ENCODE measurements at places on chromosomes 1 and 21. TPM values are rescaled to one million over a fixed set of nuclear protein-coding genes. Genes with fewer than 3 reads are reported as not detected.

The FMOD gene
- 6.6 TPM for total RNA-seq

The AIM2 gene
- not detected for total RNA-seq

The PLPPR4 gene
- 2.8 TPM for total RNA-seq

The OPRD1 gene
- not detected for total RNA-seq

The TCEA3 gene
- total RNA-seq = 22.8 TPM

Data from fibroblast of the aortic adventitia (primary cell).